ENCODE measurements at places on chromosomes 16 and 17. TPM values are rescaled to one million over a fixed set of nuclear protein-coding genes. Genes with fewer than 3 reads are reported as not detected.

- H3K36me3 ChIP-seq = no peaks in the 10 kb centered on the region
- no peak for DNase-seq
- no peak overlapping the region for H3K4me3 ChIP-seq
Observed at GRCh38 chr17:12231355-12231682, 210.6 kb downstream of the MAP2K4 start.

DNA sequence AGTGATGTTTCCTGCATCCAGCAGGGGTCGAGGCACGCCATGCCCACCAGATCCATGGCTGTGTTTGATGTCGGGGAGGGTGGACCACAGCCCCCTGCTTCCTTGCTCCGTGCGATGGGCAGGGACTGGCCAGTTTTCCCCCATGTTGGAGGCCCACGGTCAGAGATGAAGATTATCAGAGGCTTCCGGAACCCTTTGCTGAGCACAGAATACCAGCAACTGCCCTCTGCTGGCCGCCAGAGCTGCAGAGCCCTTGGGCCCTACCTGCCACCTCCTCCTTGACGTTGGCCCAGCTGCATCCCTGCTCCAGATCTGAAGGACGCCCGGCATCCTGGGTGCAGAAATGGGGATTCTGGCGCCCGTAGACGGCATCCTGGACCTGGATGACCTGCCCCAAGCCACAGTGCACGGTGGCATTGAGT, 23.7 kb upstream of the BCO1 start:
- no peaks in the 10 kb centered on the region for H3K27me3 ChIP-seq
- H3K36me3 ChIP-seq = no peaks in the 10 kb centered on the region
- H3K4me3 ChIP-seq = no peak overlapping the region
- no peak overlapping the region for H3K27ac ChIP-seq
- H3K4me1 ChIP-seq = peaks cover 6% of the 10 kb centered on the region
- peak; percentile 40 for DNase-seq

GRCh38 chr17:76252040-76252954, 12.0 kb upstream of the RNF157 start:
- H3K4me3 ChIP-seq = no peak overlapping the region
- H3K4me1 ChIP-seq = peaks cover 31% of the 10 kb centered on the region
- H3K27ac ChIP-seq = peak overlapping the region; percentile 14
- no peaks in the 10 kb centered on the region for H3K36me3 ChIP-seq
- peak; percentile 54 for DNase-seq
- no peaks in the 10 kb centered on the region for H3K27me3 ChIP-seq

DNA sequence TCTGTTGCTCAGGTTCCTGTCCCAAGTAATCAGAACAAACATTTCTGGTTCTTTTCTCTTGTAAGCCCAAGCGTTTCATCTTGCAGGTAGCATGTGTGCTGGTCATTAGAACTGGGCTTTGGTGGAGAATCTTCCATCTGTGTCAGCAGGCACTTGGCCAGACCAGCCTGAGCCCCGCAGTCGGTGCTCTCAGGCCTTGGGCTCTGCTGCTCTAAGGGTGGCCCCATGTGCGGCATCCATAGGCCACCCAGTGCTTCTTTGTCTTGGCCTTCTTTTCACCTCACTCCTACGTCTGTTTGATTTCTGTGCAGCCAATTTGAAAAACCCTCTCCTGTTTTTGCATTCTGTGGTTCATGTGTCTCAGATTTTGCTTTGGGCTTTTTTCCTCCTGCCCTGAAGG, 51.6 kb downstream of the PLD6 start:
- no peak overlapping the region for H3K27ac ChIP-seq
- no peak overlapping the region for H3K4me3 ChIP-seq
- no peaks in the 10 kb centered on the region for H3K4me1 ChIP-seq
- H3K27me3 ChIP-seq = no peaks in the 10 kb centered on the region
- peaks cover 9% of the 10 kb centered on the region for H3K36me3 ChIP-seq

- H3K27me3 ChIP-seq = no peaks in the 10 kb centered on the region
- no peak overlapping the region for H3K4me3 ChIP-seq
- H3K4me1 ChIP-seq = peaks cover 81% of the 10 kb centered on the region
- no peaks in the 10 kb centered on the region for H3K36me3 ChIP-seq
Observed at GRCh38 chr17:81332914-81333528, 37.9 kb upstream of the SLC38A10 start.

- no peaks in the 10 kb centered on the region for H3K27me3 ChIP-seq
- H3K4me3 ChIP-seq = no peak overlapping the region
- peak overlapping the region; percentile 35 for H3K27ac ChIP-seq
Observed at GRCh38 chr16:74623214-74623838, 16.4 kb upstream of the GLG1 start.

GRCh38 chr17:76986365-76986764, 118.2 kb downstream of the MGAT5B start:
- H3K27ac ChIP-seq = no peak overlapping the region
- no peak overlapping the region for H3K4me3 ChIP-seq
- H3K36me3 ChIP-seq = no peaks in the 10 kb centered on the region
- no peak for DNase-seq

- DNase-seq = no peak
- H3K27me3 ChIP-seq = no peaks in the 10 kb centered on the region
- no peak overlapping the region for H3K27ac ChIP-seq
- peaks cover 2% of the 10 kb centered on the region for H3K36me3 ChIP-seq
- H3K4me1 ChIP-seq = peaks cover 13% of the 10 kb centered on the region
Observed at GRCh38 chr17:64060331-64060730, 39.9 kb upstream of the ICAM2 start.

- H3K27ac ChIP-seq = no peak overlapping the region
- no peak overlapping the region for H3K4me3 ChIP-seq
- H3K36me3 ChIP-seq = peaks cover 3% of the 10 kb centered on the region
- no peaks in the 10 kb centered on the region for H3K27me3 ChIP-seq
- no peak for DNase-seq
Observed at GRCh38 chr16:9095656-9096397, 4.4 kb downstream of the HAPSTR1 start.

GRCh38 chr16:71630808-71631207, 4.8 kb downstream of the MARVELD3 start:
- peak overlapping the region; percentile 22 for H3K27ac ChIP-seq
- H3K4me1 ChIP-seq = peaks cover 13% of the 10 kb centered on the region
- H3K4me3 ChIP-seq = no peak overlapping the region
- no peaks in the 10 kb centered on the region for H3K27me3 ChIP-seq
- peaks cover 10% of the 10 kb centered on the region for H3K36me3 ChIP-seq
- no peak for DNase-seq

- peaks cover 9% of the 10 kb centered on the region for H3K4me1 ChIP-seq
- no peak overlapping the region for H3K27ac ChIP-seq
- peak overlapping the region; percentile 79 for H3K4me3 ChIP-seq
- H3K27me3 ChIP-seq = no peaks in the 10 kb centered on the region
- no peak for DNase-seq
Observed at GRCh38 chr16:31071861-31072260, 2.2 kb downstream of the ZNF668 start.

DNA sequence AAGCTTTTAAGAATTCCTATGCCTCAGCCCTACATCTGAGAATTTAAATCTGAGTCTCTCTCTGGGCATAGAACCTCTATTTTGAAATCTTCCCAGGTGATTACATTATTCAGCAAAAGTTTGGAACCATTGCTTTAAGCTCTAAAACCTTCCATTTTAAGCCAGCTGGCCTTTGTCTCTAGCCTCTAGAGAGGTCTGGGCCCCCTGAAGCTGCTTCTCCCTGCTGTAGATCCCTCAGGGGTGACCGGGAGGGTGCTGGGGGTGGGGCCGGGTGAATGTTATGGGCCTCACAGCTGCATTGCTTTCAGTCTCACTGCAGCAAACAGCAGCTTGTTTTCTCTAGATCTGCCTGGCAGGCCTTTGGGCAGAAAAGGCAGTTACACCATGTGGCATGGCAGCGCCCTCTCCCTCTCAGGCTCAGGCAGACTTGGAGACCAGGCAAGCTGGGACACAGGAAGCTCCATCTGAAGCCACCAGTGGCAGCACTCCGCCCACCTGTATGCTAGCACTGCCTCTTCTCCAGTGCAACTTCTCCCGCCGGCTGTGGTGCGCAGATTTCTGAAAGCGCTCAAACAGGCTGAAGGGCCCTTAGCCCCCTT, 66.3 kb downstream of the MPRIP start:
- H3K4me3 ChIP-seq = no peak overlapping the region
- no peak for DNase-seq
- no peaks in the 10 kb centered on the region for H3K27me3 ChIP-seq

DNA sequence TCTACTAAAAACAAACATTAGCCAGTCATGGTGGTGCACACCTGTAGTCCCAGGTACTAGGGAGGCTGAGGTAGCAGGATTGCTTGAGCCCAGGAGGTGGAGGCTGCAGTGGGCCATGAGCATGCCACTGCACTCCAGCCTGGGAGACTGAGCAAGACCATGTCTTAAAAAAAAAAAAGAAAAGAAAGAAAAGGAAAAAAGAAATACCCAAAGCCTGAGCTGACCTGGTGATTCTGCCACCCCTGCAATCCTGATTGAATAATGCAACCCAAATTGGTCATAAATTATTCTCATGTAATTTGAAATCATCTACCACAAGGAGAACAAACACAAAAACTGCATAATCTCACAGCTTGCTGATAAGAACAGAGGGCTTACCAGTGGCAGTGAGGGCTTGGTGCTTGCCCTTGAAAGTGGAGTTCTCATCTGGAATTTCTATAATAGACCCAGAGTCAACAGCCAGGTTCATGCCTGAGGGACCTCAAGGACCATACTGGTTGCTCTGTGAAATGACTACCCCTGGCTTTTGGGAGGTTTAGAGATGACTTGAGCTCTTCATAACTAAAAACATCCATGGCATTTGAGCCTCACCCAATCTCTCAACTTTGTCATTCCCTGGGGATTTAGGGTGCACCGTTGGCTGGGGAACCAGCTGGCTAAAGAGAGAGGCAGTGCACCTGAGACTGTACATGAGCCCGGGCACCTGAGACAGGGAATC, 35.4 kb upstream of the TMC5 start:
- no peak for DNase-seq
- H3K36me3 ChIP-seq = no peaks in the 10 kb centered on the region
- no peak overlapping the region for H3K27ac ChIP-seq
- H3K4me3 ChIP-seq = no peak overlapping the region
- H3K27me3 ChIP-seq = no peaks in the 10 kb centered on the region

DNA sequence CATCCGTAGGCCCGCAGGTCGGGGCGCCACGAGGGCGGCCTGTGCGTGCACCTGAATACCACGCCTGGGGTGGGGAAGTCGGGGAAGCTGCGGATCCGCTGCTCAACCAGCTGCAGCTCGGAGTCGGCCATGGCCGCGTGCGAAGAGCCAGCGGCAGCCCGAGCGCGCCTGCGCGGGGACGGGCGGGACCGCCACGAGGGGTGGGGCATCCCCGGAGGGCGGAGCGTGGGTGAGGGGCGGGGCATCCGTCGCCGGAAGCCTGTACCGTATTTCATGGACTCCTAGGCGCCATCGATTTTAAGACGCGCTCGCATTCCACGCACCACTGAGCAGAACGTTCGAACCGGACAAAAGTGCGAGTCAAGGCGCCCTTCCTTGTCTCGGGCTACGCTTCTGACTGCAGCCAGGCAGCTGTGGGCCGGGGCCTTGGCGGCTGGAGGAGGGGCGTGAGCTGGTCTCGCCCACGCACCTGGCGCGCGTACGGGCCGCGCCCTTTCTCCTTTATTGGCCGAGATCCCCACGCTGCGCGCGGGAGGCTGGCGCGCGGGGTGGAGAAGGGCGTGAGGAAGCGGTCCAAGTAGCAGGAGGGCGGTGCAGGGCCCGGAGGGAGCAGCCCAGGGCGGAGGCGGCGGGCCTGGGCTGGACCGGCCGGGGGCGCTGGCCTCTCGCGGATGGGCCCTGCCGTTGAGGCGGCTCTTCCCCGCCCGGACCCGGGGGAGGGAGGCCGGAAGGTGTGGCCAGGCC, at the start of gene APRT:
Gene APRT, minus strand, starts transcription at position 160 of the 744 bp plus-strand sequence. Its CDS starts 29 bp downstream, at position 131.
- peak within 1 kb of the TSS; percentile 98 for H3K27ac ChIP-seq
- peak within 1 kb of the TSS; percentile 96 for H3K4me3 ChIP-seq
- peaks cover 17% of the 10 kb centered on the region for H3K36me3 ChIP-seq
- DNase-seq = peak; percentile 99
- H3K4me1 ChIP-seq = peaks cover 15% of the 10 kb centered on the region
- no peaks in the 10 kb centered on the region for H3K27me3 ChIP-seq

GRCh38 chr17:40511136-40511535, 9.7 kb upstream of the TNS4 start:
- H3K4me1 ChIP-seq = peaks cover 6% of the 10 kb centered on the region
- no peaks in the 10 kb centered on the region for H3K36me3 ChIP-seq
- H3K27me3 ChIP-seq = no peaks in the 10 kb centered on the region
- no peak overlapping the region for H3K4me3 ChIP-seq
- no peak overlapping the region for H3K27ac ChIP-seq
- DNase-seq = no peak

DNA sequence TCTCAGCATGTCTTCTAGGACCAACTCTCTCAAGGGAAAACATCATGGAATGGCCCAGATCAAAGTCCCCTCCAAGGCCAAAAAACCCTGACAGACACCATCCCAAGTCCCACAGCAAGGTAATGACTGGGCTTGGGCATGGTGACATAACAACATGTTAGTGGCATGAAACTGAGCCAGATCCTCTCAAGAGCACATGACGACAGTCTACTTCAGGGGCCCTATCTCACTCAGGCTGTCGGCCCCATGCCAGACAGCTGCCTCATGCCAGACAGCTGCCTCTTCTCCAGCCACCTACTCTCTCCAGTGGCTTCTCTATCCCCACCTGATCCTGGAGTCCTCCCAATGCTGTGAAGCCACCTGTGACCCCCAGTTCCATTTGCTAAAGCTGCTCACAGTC, 18.4 kb downstream of the HSD11B2 start:
- no peaks in the 10 kb centered on the region for H3K27me3 ChIP-seq
- no peak overlapping the region for H3K27ac ChIP-seq
- peaks cover 2% of the 10 kb centered on the region for H3K36me3 ChIP-seq
- DNase-seq = no peak

- no peaks in the 10 kb centered on the region for H3K36me3 ChIP-seq
- H3K4me3 ChIP-seq = no peak overlapping the region
- DNase-seq = no peak
- H3K4me1 ChIP-seq = peaks cover 7% of the 10 kb centered on the region
- no peak overlapping the region for H3K27ac ChIP-seq
Observed at GRCh38 chr16:13344001-13344400, 442.6 kb downstream of the SHISA9 start.

GRCh38 chr16:55116165-55116920, 185.7 kb downstream of the IRX5 start:
- H3K4me3 ChIP-seq = no peak overlapping the region
- DNase-seq = no peak
- no peaks in the 10 kb centered on the region for H3K4me1 ChIP-seq

Gene PRSS22
- 131 TPM for total RNA-seq

Gene SLC5A11
- 0.95 TPM for total RNA-seq

Gene PPY
- not detected for total RNA-seq

Gene TNFRSF13B
- total RNA-seq = not detected

Gene CHST4
- not detected for total RNA-seq

Gene TMEM235
- not detected for total RNA-seq

Gene NPIPA2
- 4.1 TPM for total RNA-seq

Gene KRTAP4-1
- total RNA-seq = 0.49 TPM

Gene ITGB4
- 50.8 TPM for total RNA-seq

Gene SLFN14
- total RNA-seq = not detected
